ENCODE measurements at places on chromosomes 4 and X.

- DNase-seq = no peak
Observed at GRCh38 chr4:145734031-145734430, 54.1 kb downstream of the C4orf51 start.

DNA sequence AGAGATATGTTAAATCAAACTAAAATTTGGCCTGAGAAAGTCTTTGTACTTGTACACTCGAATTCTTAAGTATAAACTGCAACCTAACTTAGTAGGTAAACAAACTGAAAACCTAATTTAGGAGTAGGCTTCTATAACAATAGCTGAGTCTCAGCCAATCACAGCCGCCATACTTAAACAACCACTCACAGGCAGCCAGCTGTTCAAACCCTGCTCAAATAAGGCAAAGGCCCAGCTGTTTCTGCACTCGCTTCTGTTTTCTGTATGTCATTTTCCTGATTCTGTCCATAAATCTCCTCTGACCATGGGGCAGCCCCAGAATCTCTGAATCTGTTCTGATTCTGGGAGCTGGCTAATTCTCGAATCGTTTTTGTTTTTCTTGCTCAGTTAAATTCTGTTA lies 7.8 kb upstream of the PLS3 start:
- DNase-seq = no peak

DNA sequence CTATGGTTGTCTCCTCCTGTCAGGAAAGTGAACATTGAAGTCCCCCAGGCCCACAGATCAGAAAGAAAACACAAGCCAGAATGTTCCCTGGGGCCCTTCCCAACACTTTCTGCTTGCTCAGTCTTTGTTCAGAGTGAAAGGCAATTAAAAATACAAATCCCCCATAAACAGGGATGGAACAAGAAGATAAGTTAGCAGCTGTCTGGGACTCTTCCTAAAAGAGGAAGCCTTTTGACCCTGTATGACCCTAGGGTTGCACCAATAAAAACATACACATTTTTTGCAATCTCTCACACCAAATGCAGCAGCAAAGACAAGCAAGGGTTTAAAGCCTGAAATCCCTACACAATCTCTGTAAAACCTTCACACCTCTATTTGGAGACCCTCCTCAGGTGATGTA lies 22.6 kb downstream of the IRF2 start:
- no peak for DNase-seq

GRCh38 chrX:9466124-9466495 lies 1.3 kb downstream of the TBL1X start:
- peak; percentile 13 for DNase-seq

Measured in activated naive CD4-positive, alpha-beta T cell treated with Interleukin-2 at 50 U/mL for 16 hours (primary cell).